ENCODE measurements at places on chromosomes 7 and 10. TPM values are rescaled to one million over a fixed set of nuclear protein-coding genes. Genes with fewer than 3 reads are reported as not detected.

NUTM2E gene
- total RNA-seq, result not detected

PLXNA4 gene
- total RNA-seq, result 0.02 TPM

TLX1 gene
- not detected for total RNA-seq

CCDC172 gene
- not detected for total RNA-seq

DNAJC1 gene
- 23.1 TPM for total RNA-seq

HMX3 gene
- 3.9 TPM for total RNA-seq

SPAM1 gene
- total RNA-seq, result not detected

LOXL4 gene
- 0.09 TPM for total RNA-seq

CHST15 gene
- total RNA-seq, result 53.2 TPM

DPYSL4 gene
- 1.5 TPM for total RNA-seq

ZDHHC4 gene
- 70.9 TPM for total RNA-seq

NEUROG3 gene
- not detected for total RNA-seq

CDC14C gene
- total RNA-seq, result 0.23 TPM

CPA1 gene
- total RNA-seq, result not detected

KCNMA1 gene
- 0.54 TPM for total RNA-seq

RHBDD2 gene
- total RNA-seq, result 53.4 TPM

GNGT1 gene
- total RNA-seq, result 0.61 TPM

SPACDR gene
- 0.43 TPM for total RNA-seq

SRRM3 gene
- total RNA-seq, result 2.9 TPM

NKX1-2 gene
- total RNA-seq, result 0.02 TPM

SLC18A3 gene
- not detected for total RNA-seq

SPDYE18 gene
- total RNA-seq, result not detected

FOXP2 gene
- total RNA-seq, result not detected

HMX2 gene
- 1.1 TPM for total RNA-seq

SERPINE1 gene
- total RNA-seq, result 11.9 TPM

ADAM12 gene
- 1.1 TPM for total RNA-seq

GSTO2 gene
- total RNA-seq, result 86.5 TPM

CFAP43 gene
- 0.22 TPM for total RNA-seq

NUB1 gene
- total RNA-seq, result 83.1 TPM

FAM131B gene
- total RNA-seq, result 0.06 TPM

TMEM270 gene
- total RNA-seq, result not detected

CYP3A4 gene
- not detected for total RNA-seq

TRIM50 gene
- 0.47 TPM for total RNA-seq

PDE1C gene
- 46.5 TPM for total RNA-seq

LDB3 gene
- total RNA-seq, result 0.17 TPM

DGKB gene
- total RNA-seq, result not detected

PARD3 gene
- 71.6 TPM for total RNA-seq

ADCY1 gene
- total RNA-seq, result 2.3 TPM

STRIP2 gene
- 1.7 TPM for total RNA-seq

TMEM273 gene
- total RNA-seq, result not detected

PDGFA gene
- total RNA-seq, result 20.3 TPM

SPDYE11 gene
- total RNA-seq, result 0.54 TPM

TWIST1 gene
- total RNA-seq, result not detected

NUTM2D gene
- total RNA-seq, result 0.75 TPM

SLC26A4 gene
- total RNA-seq, result 0.22 TPM

AUTS2 gene
- total RNA-seq, result 7.4 TPM

CALY gene
- 0.20 TPM for total RNA-seq

FRG2B gene
- not detected for total RNA-seq

Data from NCI-H460 (cell line).